Bronchial epithelial cell (primary cell): ENCODE measurements at places on chromosomes 6 and 20.

DNA sequence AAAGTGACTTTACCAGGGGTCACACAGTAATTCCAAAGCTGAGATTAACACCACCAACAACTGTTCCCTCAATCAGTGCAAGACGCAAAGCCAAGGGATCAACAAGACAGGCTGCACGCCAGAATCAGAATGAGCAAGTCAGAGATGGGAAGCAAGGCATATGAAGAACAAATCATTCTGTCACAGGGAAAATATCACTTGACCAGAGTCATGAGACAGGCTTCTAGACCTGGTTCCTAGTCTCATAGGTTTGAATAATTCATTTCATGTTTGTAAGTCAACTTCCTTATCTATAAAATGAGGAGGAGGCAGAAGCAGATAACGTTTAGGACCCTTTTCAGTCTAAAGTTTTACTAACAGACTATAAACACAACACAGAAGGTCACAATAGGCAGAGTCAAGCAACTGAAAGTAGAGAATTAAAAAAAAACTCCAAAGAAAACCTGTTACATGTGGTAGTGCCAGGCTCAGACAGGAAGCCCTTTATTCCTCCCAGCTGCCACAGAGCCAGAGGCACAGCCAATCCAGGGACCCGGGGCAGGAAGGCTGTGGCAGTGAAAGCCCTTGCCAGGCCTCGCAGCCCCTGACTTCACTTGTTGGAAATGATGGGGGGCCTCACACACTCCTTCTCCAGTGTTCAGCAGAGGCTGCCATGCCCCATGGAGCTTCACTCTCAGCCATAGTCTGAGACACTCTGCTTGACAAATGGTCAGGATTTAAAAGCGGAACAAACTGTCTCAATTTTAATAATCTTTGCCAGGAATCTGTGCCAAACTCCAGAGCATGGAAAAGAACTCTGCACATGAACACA, 29.2 kb upstream of the DST start:
- DNase-seq, result no peak

GRCh38 chr6:50936277-50936681, 117.6 kb downstream of the TFAP2B start:
- no peak for DNase-seq

DNA sequence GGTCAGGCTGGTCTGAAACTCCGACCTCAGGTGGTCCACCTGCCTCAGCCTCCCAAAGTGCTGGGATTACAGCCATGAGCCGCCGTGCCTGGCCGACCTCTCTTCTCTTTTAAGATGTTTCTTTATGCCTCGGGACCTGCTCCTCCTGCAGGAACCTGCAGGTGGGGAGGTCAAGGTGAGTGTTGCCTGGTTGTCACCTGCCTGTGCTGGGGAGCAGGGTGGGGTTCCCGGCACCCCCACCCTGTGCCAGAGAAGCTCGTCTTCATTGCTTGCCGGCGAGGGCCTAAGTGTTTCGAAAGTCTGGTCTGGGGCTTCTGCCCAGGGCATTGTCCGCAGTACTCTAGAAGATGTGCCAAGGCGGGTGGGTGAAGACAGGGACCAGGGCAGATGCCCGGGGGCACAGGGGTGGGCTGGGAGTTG, 36.0 kb downstream of the SYNJ2 start:
- no peak for DNase-seq

DNA sequence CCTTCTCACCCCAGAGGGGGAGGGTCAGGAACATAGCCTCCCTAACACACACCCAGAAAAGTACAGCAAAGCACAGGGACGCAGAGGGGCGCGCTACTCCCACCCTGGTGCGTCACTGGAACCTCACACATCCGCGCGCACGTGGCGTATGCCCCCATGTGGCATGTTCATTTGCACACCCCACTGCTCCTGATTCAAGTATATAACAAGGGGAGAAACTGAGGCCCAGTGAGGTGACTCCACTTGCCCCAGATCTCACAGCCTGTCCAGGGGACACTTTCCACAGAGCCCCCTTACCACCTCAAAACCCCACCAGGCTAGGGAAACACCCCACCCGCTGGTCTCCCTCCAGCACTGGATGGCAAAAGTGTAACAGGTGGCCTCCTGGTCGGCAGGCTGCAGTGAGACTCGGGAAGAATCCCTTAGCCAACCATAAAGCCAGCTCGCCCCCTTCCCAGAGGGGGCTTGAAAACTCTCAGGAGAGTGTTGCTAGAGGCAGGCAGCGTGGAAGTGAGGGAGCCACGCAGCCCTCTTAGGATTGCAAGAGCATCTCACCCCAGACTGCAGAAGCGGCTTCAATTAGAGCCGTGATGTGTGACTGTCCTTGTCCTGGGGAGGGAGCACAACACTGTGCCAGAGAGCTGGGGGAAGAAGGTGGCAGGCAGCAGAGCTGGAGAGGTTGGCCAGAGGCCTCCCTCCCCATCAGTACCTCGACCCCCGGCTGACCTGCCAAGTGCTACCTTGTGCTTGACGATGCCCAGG, at the start of gene GRM4:
TSS of gene GRM4 (minus strand) at position 67 of the 762 bp plus-strand sequence. CDS start 12,591 bp downstream, outside the sequence.
- no peak for DNase-seq

GRCh38 chr6:164882236-164882635, 427.2 kb downstream of the C6orf118 start:
- no peak for DNase-seq

- no peak for DNase-seq
Observed at GRCh38 chr20:60715172-60715571, 536.9 kb upstream of the CDH4 start.

DNA sequence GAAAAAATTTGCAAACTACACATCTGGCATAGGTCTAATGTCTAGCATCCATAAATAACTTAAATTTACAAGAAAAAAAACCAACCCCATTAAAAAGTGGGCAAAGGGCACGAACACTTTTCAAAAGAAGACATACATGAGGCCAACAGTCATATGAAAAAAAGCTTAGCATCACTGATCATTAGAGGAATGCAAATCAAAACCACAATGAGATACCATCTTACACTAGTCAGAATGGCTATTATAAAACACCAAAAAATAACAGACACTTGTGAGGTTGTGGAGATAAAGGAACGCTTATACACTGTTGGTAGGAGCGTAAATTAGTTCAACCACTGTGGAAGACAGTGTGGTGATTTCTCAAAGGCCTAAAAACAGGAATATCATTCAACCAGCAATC, 33.7 kb upstream of the EPB41L2 start:
- DNase-seq, result no peak

DNA sequence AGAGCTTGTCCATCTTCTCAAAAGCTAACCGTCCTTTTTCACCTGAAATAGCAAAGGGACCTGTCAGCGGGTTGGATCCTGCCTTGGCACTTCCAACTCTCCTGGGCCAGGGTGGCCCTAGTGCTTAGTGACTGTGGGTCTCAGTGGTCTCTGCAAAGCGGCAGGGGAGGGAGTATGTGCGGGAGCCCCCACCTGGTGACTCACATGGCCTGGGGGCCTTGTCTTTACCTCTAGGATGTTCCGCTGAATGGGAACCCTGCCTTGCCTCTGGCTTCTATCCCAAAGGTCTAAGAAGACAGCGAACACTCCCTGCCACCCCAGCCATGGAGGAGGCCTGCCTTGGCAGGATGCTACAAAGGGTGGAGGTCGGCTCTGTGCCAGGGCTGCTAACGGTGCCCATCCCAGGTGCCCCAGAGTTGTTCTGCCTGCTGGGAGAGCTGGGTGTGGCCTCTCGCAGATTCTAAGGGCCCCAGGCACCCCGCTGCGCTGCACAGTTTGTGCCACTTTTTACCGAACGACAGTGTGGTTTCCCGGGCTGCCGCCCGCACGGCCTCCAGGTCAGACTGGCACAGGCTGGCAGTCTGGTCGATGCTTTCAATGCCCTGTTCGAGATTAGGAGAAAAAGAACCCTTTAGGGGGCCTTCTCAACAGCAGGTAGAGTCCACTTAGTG, 77.2 kb downstream of the PTPN1 start:
- no peak for DNase-seq

DNA sequence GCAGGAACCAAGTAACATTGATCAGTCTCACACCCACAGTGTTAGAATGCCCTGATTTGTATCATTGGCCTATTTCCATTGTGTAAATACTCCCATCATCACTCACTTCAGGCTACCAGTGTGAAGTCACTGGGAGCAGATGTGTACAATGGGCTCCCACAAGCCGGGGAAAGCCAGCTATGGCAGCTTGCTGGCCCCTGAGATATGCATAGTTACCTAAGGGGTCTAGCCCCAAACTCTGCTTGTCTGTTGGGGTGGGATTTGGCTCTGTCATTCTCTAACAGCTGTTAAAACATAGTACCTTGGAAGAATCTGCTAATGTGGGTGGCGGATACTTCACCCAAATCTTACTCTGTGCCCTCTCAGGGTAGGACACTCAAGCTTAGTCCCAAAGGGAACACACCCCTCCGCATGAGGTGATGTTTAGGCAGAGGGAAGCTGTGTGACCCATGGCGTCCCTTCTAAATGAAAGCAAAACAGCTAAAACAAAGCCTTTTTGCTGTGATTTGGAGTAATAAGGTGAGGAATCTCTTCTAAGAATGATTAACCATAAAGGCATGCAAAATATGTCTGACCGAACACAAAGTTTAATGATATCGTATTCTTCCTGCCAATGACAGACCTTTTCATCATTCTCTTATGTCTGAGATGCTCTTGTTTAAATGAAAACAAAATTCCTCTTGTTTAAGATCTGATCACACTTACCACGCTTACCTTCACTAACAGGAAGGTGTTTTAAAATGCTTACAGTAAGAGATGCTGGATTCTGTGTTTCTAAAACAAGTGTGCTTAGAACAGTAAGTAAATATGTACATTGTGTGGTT, 45.9 kb upstream of the PXDC1 start:
- peak; percentile 85 for DNase-seq

DNA sequence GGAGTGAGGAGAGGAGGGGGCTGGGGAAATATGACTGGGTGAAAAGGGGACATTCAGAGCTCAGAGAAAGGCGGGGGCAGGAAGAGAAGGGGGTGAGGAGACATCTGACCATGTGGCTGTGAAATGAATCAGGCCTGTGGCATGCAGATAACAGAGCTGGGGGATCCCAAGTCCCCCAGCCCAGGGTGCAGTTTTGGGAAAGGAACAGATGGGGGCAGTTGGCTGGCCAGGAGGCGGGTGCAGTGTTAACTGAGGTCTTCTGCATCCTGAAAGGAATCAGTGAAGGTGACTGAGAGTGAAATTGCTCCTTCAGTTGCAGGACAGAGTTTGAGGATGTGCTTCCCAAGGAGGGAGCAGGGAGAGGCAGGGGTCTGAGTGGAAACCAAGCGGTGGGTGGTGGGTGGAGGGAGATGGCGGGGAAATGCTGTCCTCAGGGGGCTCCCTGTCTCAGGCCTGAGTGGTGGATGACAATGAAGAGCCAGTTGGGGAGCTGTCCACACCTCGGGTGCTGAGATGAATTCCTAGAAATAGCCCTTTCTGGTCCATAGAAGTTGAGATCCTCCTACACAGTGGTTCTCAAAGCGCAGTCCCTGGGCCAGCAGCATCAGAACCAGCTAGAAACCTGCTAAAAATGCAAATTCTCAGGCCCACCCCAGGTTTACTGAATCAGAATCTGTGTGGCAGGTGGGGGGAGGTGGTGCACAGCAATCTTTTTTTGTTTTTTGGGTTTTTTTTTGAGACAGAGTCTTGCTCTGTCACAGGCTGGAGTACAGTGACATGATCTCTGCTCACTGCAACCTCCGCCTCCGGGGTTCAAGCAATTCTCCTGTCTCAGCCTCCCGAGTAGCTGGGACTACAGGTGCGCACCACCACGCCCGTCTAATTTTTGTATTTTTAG, 26.0 kb upstream of the CCDC167 start:
- no peak for DNase-seq

DNA sequence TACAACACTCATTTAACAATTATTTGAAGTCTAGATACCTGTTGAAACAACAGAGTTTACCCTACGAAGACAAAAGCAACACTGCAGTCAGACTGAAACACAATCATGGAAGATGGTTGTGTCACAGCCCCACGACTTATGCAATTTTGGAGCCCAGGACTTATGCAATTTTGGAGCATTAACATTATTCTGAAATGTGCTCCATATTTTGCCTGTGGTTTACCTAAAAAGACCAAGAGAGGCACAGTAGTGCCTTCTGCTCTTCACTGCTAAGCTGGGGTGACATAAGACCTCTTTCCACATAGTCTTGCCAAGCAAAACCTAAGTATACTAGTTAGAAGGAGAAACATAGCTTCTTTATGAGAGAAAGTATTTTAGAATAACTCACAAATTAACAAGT, 216.5 kb downstream of the PTPRK start:
- no peak for DNase-seq

DNA sequence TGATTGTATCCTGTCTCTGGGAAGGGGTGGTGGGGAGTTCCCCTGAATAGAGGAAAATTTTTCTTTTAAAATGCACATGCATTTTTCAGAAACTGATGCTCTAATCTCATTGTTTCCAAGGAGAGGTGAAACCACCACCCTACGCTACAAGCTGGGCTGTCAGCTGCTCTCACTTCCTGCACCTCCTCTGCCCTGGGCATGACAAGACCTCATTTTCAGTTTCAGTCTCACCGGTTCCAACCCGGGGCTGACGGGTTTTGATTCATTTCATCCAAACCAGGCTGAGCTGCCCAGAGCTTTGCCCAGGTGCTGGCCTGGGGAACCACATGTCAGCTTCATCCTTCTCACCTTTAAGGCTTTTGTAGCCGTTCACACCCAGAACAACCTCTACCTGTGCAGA, 99.7 kb downstream of the EYA2 start:
- DNase-seq, result peak; percentile 45

GRCh38 chr6:140572129-140572528, 1197.7 kb upstream of the CITED2 start:
- peak; percentile 92 for DNase-seq

DNA sequence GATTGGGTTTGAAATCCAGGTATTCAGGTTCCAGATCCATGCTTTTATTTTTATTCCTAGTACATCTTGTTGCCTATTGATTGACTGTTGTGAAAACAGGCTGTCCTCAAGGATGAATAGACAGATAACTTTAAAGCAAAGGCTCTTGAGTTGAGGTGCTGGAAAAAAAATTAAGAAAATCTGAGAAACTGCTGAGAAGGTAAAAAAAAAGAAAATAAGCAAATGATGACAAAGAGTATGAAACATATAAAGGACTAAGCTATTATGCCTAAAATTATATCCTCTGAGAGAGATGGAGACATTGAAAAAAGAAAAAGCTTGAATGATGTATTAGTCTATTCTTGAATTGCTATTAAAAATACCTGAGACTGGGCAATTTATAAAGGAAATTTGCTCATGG, 392.3 kb upstream of the RGS17 start:
- no peak for DNase-seq

GRCh38 chr6:9455864-9456658, 958.8 kb downstream of the TFAP2A start:
- DNase-seq, result no peak

GRCh38 chr6:112100561-112100960, 13.2 kb downstream of the FAM229B start:
- no peak for DNase-seq

DNA sequence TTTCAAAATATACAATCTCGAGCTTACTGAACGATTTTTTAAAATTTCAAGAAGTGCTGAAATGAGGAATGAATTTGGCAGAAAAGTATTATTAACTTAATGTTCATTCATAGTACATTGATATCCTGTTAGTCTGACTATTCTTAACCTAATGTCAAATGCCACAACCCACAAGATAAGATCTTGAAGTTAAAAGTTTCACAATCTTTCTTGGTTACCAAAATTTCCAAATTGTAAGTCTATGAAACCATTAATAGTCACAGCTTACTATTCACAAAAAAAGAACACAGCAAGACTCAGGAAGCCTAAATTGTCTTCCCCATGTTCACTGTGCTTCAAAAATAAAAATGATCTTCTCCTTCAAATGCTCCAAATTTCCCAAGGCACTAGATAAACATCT, 71.3 kb downstream of the HACE1 start:
- no peak for DNase-seq

- DNase-seq, result peak; percentile 58
Observed at GRCh38 chr6:7881765-7882500, 28.7 kb downstream of the TXNDC5 start.

- no peak for DNase-seq
Observed at GRCh38 chr6:15364401-15365037, 118.7 kb downstream of the JARID2 start.
